ENCODE measurements at places on chromosomes 7 and 10. TPM values are rescaled to one million over a fixed set of nuclear protein-coding genes. Genes with fewer than 3 reads are reported as not detected.

The ZNF804B gene
- polyA plus RNA-seq = not detected

The GALNT17 gene
- 73.6 TPM for polyA plus RNA-seq

The TAS2R4 gene
- polyA plus RNA-seq = 0.07 TPM

The FBXL13 gene
- 0.19 TPM for polyA plus RNA-seq

The CNNM1 gene
- not detected for polyA plus RNA-seq

The PROSER2 gene
- 0.78 TPM for polyA plus RNA-seq

The GPER1 gene
- polyA plus RNA-seq = 2.8 TPM

The KCNH2 gene
- polyA plus RNA-seq = 59.8 TPM

The LIPF gene
- 1.0 TPM for polyA plus RNA-seq

The COPS6 gene
- 115 TPM for polyA plus RNA-seq
